Ammon's horn (tissue), 1 donor: ENCODE measurements at places on chromosomes 1 and 21.

DNA sequence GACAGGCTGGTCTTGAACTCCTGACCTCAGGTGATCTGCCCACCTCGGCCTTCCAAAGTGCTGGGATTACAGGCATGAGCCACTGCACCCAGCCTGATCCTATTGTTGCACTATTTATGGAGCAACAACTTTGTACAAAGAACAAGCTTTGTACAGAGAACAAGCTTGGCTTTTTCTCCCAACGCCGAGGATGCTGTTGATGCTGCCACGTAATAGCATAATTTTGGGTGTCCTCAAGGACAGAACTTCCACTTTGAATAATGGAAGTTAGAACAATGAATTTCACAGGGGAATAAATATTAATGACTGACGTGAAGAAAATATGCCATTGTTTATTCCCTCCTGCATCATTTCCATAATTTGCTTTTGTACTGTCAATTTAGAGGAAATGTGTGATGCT is 12.8 kb upstream of the RBP7 start:
- DNase-seq: peak; percentile 38

DNA sequence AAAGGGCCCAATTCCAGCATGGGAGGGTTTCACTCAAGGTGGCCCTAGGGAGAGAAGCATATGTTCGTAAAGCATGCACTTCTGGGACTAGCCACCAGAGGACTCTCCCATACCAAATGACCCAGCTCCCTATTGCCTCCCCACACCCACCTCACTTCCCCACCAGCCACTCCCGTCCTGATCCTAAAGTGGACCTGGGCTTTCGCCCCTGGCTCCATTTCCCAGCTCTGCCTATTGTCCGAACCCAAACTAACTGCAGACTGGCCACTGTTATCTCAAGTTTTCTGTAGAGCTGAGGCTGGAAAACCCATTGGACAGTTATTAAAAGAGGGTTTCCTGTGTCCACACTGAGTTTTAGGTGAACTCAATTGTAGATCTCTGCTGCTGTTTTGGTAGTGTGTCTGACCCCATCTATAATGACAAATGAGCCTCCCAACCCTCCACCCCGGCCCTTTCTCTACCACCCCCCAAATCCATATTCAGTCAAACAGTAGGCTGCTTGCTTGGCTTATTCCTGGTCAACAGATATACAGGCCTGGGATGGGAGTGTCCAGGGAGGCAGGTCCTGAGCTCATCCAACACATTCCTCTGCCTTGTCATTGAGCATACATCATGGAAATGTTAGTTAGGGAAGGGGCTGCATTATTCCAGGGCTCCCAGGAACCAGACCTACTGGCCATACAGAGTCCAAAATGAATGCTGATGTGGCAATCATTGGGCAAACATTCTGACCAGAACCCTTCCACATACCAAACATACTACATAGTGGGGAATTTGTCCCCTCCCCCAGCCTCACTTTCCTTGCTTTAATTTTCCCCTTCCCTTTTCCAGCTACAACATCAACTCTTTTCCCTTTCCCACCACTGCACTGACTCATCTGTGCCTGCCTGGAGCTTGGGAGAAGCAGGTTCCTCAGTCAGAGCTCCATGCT is 59.2 kb downstream of the ABCA4 start:
- peak; percentile 79 for DNase-seq

GRCh38 chr1:197958438-197959305 is 41.5 kb downstream of the LHX9 start:
- no peak for DNase-seq

GRCh38 chr1:16118706-16119105 is 37.2 kb downstream of the EPHA2 start:
- DNase-seq: no peak

DNA sequence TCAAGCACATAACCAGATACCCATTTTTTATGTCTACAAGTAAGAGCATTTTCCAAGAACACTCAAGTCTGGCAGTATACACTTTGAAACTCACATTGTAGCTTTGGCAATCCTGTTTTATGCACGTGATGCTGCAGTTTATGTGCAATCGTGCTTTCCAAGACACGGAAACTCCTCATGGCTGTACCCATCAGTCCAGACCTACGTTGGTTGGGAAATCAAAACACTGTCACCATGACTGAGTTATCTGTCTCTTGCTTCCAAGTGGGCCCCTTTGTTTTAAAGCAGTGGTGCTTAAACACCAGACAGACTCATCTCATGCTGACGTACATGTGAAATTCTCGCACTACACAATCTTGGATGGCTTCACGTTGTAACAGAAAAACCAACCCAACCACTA is 192.8 kb downstream of the LTN1 start:
- no peak for DNase-seq

DNA sequence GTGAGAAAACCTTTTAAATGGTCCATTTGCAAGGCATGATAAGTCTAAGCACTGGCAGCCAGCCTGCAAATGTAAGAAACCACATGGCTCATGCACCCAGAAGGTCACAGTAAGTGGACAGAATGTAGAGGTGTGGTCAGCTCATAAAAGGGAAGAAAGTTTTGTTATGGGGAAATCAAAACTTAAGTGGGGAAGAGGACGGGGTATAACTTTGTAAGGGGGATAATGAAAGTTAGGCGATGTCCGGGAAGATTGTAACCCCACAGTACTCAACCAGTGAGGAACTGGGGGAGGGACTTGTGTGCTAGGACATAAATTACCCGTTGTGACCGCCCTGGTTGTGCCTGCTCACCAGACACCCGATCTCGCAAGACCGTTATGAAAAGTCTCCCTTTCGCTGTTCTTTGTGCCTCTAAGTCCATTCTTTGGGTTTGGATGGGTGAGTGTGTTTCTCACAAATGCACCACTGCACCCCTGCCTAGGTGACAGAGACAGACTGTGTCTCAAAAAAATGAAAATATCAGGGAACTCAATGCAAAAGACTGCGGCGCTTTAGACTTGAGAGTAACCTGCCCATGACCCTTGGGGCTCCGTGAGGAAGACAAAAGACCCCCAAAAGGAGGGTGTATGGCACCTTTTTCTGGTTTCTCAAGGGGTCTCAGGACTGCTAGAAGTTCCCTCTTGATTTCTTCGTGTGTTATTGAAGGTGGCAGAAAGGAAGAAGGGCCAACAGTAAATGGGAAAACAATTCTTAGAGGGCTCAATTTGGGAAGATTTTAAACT is 28.6 kb upstream of the ZNF496 start:
- DNase-seq: peak; percentile 22

DNA sequence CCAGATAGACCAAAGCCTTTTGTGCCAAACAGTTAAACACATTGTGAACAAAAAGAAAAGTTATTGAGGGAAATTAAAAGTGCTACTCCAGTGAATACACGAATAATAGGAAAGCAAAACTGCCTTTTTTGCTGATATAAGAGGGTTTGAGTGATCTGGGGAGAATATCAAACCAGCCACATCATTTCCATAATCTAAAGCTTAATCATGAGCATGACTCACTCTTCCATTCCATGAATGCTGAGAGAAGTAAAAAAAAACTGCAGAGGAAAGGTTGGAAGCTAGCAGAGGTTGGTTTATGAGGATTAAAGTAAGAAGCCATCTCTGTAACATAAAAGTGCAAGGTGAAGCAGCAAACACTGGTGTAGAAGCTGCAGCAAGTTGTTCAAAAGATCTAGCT is 350.6 kb upstream of the NCAM2 start:
- DNase-seq: no peak

DNA sequence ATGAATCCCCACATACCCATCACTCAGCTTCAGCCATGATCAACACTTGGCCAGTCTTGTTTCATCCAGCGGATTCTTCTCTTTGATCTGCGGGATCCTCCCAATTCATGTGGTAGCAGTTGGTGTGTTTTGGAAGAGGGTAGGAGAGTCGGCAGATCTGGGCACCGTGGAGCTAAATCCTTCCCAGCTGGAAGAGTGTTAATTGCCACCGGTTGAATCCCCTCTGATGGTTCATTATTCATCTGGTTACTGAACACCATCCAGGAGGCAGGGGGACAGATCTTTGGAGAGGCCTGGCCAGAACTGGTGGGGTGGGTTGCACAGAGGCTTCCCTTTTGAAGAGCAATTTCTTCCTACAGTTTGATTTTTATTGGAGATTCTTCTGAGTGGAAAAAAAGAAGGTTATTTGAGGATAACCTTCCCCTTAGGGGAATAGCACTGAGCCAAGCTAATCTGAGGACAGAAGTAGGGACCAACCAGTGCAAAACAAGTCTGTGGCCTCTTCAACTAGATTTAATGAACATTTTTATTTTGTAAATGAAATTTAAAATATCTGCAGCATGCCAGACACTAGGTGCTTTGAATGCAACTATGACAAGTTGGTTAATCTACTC is 8.1 kb downstream of the NFASC start:
- no peak for DNase-seq

DNA sequence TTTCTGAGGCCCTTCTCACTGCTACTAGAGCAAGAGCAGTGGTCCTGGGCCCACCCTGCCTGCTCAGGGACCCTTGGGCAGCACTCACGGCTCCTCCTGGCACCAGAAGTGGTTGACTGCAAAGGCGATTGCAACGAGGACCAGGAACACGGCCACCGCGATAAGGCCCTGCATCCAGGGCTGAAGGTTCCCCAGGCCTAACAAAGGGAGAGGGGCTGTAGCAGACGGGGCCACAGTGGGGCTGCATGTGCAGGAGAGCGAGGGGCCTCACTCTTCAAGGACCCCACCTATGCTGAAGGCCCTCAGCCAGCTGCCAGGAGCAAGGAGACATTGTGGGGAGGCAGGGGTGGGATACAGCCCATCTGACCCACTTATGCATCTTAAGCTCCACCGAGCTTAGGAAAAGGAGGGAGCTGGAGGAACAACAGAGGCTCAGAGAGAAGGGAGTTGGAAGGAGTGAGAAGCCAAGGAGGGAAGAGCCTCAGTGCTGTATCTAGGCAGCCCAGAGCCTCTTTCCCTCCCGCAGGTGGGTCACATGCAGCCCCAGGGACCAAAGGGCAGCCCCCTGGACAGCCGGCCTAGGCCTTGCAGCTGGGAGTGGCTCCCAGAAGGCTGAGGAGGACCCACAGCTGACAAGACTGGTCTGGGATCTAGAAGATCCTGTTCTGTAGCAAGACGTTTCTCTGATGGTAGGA is 2.5 kb downstream of the PDZK1IP1 start:
- no peak for DNase-seq
